ENCODE measurements at places on chromosomes 6 and 20.

DNA sequence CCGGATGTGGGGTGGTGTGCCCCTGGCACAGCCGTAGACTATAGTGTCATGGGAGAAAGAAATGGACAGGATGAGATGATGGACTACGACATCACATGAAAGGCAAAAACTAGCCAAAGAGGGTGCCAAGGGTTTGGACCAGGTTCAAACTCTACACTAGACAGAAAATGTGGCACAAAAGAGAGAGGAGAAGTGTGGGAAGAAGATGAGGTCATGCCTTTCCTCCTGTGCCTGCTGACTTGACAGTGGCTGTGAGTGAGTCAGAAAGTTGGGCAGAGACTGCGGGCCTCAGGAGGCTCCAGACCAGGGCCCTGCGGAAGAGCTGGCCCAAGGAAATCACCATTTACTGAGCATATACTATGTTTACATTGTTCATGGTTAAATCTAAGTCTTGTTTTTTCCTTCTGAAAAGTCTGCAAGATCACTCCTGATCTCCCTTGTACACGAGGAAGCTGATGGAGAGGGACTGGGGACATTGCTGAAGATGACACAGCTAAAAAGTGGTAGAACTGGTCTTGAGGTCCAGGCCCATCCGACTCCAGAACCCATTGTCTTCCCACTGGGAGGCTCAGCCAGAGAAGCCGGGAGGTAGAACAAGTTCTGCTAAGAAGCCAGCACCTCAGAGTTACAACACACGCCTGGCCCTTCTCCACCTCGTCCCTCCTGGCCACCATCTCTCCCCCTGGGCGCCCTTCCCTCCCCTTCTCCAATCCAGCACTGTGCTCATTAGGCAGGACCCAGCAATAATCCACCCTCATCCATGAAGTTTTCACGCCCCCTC, 35.6 kb downstream of the CNKSR3 start:
- DNase-seq: no peak

DNA sequence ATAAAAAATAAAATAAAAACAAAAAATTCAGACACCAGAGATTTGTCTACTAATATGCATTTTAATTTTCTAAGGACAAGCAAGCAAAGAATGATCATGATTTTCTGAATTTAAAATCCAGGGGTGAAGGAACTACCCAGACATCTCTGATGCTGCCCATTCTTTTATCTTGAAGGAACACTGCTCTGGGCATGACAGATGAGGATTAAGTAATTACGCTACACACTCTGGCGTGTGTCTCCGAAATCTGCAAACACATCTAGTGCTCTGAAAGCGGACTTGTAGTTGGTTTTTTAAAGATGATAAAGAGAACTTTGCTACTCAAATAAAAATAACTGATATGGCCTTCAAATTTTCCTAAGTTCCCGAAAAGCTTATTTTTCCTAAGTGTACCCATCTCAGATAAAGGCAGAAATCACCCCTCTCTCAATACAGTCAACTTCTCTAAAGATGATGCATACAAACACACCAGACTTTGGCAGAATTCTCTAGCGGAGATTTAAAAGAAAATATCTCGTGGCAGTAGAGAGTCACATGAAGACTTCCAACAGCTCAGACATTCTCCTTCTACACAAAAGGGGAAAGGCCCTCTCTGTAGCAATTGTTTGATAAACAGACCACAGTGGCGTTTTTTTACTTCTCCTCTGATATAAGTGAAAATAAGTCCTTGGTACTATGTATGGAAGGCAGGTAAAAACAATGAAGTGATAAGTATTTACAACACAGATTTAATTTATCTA, 133.8 kb downstream of the BACH2 start:
- DNase-seq: no peak

DNA sequence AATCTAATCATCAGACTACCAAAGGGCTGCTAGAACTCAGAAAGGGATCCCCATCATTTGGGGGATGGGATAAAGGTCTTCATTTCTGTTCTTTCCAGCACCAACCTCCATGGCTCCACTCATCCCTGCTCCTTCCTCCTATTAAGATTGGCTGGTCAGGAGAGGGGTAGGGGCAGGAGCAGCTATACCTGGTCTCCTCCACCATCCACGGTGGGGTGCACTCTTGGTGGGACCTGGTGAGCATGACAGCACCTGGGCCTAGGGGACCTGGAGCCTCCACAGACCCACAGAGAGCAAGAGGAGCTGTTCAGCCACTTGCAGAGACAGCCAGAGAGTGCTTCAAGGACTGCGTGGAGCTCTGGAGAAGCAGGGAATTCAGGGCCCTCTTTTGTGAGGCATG, 6.1 kb upstream of the ULBP2 start:
- DNase-seq: no peak

GRCh38 chr6:455006-455585, 63.5 kb downstream of the IRF4 start:
- DNase-seq: no peak

- no peak for DNase-seq
These were observed 200.5 kb downstream of the PLCB4 start for GRCh38 chr20:9269280-9269971.

DNA sequence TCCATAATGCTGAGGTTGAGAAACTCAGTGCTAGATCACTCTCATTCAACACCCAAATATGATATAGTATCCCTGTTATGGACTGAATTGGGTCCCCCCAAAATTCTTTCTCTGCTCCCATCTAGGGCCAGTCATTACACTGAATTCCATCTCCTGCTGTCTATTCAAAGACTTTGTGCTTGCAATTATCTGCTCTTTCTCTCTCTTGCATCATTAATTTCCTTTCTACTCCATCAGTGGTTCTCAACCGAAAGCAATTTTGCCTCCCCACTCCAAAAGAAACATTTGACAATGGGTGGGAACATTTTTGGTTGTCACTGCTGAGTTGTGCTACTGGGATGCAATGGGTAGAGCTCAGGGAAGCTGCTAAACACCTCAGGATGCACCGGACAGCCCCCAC, 271.5 kb upstream of the CDYL start:
- no peak for DNase-seq

GRCh38 chr6:136816656-136817055, 5.7 kb upstream of the PEX7 start:
- no peak for DNase-seq

DNA sequence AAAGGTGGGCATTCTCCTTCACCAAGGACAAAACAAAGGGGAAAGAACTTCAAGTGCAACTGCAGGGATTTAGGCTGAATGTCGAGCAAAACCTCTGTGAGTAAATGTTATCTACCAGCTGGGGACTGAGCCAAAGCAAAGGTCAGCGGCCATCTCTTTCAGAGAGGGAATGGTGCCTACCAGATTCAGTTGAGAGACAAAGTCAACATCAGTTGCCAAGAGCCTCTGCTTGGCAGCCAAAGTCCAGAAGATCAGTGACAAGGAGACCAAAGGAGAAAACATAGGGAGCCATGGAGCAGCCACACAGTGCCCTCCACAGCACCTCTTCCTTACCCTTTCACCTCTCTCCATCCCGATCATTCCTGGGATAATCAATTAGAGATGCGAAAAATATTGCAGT, 472.5 kb downstream of the KIF16B start:
- no peak for DNase-seq

- DNase-seq: no peak
These were observed 35.9 kb upstream of the MYLIP start for GRCh38 chr6:16092990-16093389.

GRCh38 chr6:122339661-122340060, 59.8 kb upstream of the HSF2 start:
- no peak for DNase-seq

DNA sequence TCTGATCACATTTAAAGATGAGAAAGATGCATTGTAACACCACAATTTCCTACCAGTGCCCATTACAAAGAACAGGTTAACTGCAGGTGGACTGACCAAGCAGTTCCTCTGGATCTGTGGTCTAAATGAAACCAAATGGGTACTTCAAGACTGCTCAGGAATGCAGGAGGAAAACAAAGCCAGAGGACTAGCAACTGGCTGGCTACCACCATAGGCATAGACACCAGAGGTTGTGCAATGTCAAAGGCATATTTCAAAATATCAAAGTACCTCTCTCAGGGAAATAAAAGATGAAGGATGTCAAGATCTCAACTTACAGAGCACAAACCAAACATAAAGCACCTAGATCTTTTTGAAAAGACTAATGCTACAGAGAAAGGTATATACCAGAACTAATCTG, 65.5 kb downstream of the GMDS start:
- DNase-seq: no peak

DNA sequence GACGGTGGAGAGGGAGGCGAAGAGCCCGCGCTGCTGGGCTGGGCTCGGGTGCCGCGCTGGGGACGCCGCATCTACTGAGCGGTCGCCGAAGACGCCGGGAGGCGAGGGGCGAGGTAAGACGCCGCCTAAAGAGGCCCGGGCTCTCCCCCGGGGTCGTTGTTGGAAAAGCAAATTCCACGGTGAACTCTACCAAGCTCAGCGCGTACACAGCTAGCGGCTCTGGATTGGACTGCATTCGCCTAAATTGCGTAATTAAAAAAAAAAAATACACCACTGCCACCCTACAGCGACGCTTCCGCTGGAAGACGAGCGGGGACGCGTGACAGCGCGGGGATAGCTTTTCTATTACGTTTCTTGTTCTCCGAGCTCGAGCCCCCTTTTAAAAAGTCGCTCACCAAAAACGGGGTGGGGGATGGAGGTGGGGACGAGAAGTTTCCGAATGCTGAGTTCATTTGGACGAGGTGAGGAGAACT, 92.0 kb upstream of the PRDM1 start:
- DNase-seq: peak; percentile 43

DNA sequence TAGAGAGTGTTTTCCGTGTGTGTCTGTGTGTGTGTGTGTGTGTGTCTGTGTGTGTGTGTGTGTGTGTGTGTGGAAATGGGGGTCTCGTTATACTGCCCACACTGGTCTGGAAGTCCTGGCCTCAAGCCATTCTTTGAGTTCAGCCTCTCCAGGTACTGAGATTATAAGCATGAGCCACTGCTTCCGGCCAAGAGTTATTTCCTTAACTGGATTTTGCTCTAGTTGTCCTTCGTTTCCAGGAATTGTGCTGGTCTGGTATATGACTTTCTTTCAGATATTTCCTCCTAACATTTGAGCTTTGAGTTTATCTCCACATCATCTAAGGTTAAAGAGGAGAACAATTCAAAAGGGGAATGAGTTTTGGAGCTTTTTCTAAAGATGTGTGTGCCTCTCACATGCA, 124.8 kb downstream of the SH3BGRL2 start:
- DNase-seq: no peak

DNA sequence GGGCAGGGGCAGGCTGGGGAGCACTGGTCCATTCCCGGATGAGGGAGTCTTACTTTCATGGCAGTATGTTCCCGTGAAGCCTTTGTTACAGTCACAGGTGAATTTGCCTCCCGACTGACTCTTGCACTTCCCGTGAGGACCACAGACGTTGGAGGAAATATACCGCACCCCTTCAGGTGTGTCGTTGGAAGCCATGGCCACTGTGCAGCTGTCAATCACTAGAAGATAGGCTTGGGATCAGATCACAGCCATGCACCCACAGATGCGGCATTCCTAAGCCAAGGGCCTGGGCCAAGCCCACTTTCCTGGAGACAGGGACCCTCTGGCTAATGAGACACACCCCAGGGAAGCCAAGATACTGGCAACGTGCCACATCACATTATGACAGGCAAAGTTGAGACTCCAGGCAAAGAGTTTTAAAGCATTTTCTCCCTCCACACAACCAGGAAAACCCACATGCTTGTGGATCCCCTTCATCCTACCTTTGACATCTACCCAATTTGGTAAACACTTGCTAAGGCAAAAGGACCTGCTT, 26.8 kb downstream of the JAG1 start:
- DNase-seq: no peak

DNA sequence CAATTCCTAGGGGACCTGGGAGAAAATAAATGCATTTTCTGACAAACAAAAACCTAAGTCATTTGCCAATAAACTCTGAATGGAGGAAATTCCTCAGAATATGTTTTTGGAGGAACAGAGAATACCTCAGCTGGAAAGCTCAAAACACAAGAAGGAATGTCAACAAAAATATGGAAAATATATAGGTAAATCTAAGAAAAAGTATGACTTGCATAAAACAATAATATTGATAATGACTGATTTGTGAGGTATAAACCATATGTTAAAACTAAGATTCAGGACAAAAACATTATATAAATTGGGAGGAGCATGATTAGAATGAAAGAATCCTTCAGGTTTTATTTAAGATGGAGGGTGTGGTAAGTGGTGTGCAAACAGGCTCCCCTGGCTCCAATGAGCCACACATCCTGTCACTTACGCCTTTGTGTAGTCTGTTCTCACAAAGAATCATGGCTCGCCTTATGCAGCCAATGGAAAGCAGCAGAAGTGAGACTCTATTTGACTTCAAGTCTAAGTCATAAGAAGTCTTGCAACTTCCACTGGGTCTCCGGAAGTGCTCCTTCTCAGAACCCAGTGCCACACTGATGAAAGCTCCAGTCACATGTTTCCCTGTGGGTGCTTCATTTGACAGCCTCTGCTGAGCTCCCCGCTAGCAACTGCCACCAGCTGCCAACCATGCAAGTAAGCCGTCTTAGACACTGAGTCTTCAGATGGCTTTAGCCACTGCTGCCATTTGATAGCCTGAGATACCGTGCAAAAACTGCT, 8.1 kb downstream of the CFAP61 start:
- no peak for DNase-seq

Data from naive thymus-derived CD8-positive, alpha-beta T cell (primary cell).